Cortex of kidney (tissue), 1 donor: ENCODE measurements at places on chromosomes 5 and 9.

- no peak for DNase-seq
Measured at GRCh38 chr5:146007270-146007669, 70.9 kb downstream of the SH3RF2 start.

DNA sequence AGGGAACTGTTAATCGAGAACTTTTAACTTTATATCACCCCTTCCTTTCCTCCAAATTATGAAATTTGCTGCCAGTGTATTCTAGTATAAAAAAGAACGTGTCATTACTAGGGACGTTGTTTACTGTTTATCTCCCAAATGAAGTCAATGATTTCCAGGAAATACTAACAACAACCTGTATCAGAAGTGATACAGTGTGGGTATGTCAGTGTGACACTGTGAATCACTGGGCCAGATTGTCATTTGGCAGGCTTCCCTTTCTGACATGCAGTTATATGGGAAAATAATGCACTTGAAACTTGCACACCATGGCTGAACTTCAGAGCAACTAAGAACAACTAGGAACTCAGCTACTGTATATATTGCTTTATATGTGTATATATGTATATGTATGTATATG, 12.6 kb downstream of the ZNF462 start:
- no peak for DNase-seq

DNA sequence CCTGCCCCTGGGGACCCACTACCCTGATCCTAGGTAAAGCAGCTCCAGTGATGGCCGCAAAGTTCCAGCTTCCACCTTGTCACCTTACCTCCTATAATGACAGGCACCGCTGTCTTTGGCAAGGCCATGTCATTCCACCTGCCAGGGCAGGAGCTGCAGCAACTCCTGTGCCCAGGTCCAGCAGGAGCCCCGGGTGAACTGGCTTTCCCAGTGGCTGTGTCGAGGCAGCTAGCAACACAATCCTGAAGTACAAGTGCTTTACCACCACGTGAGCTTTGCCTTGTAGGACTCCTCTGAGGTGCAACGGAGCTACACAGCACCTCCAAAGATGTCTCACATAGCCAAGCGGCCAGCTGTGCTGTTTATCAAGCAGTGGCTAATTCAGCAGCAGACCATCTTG, 20.7 kb upstream of the MGAT1 start:
- no peak for DNase-seq

GRCh38 chr5:35478856-35479682, 138.6 kb upstream of the SPEF2 start:
- no peak for DNase-seq

GRCh38 chr5:153030755-153031725, 459.4 kb upstream of the GRIA1 start:
- no peak for DNase-seq

DNA sequence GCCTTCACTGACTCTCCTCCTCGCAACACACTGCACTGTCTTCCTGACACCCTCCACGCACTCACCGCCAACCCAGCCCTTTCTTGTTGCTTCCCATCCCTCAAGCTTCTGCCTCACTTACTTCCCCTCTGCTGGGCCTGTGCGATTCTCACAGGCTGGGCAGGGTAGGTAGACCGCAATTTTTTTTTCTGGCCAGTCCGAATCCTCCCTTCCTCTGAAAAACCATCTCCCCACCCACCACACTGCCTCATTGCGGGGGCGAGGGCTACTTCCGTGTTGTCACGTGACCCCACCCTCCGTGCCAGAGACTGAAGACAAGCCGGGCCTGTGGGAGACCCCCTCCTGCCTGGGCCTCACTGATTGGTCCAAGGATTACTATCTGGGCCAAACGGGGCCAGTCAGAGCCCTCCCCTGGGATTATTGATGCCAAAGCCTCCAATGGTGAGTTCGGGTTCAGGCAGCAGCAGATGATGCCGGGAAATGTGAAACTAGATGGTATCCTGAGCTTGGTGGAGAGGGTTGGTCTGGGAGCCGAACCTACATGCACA, 73.1 kb downstream of the STK10 start:
- no peak for DNase-seq

GRCh38 chr5:149125386-149125891, 15.9 kb upstream of the ABLIM3 start:
- no peak for DNase-seq

DNA sequence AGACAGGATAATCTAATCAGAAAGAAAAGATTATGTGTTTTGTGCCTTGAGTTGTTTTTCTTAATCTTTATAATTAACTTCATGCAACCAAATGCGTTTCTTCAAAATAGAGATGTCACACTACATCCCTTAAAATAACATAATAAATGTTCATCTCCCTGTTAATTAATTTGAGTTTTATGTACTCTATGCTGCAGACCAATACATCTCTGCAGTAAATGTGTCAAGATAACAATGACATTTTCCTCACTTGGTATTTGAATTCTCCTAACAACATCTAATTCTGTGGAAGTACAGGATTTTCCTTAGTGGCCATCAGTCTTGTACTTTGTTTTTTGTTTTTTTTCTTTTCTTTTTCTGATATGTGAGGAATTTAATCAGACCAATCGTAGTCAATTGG, 279.2 kb upstream of the TYRP1 start:
- DNase-seq = no peak

DNA sequence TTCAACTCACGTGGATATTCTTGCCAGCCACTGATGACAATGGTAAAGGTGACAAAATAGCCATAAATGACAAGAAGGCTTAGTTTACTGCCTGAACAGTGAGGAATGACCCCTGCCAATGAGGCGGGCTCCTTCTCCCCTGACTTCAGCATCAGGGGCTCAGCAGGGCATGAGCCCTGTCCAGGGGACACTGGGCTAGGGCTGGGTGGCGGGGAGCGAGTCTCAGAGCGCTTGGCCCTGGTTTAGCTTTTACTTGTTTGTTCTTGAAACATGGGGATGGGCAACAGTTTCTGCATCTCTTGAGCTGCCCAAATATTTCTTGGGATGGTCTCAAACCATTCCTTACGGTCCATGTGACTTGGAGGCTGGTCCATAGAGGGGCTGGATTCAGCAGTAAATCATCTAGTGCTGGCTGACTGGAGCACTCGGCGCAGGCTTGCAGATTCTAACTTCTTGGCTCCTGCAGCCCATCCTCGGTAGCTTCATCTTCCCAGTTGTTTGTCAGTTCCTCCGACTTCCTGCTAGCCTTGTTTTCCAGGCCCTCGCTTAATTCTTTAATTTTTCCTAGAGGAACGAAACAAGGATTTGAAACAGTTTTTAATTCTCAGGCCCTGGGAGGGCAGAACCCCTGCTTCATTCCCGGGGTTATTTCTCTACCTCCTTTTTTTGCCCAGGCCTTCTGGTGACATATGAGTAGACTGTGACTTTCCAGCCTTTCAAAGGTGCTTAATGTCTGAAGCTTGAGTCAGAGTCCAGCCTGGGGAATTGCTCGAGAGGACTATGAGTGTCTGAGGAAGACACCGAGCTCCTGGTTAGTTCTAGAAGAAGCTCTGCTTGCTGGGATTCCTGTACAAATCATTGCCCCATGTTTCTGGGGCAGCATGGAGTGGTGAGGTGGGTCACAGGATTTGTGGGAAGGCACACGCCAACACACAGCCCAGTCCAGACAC, 4.5 kb upstream of the HMCN2 start:
- no peak for DNase-seq
